ENCODE measurements at places on chromosomes 12 and 14.

GRCh38 chr14:81206115-81206514, 14.6 kb downstream of the GTF2A1 start:
- DNase-seq: no peak

GRCh38 chr12:15829255-15829654, 40.1 kb upstream of the EPS8 start:
- no peak for DNase-seq

- DNase-seq: no peak
Measured at GRCh38 chr12:119770146-119770545, 102.2 kb downstream of the PRKAB1 start.

- DNase-seq: no peak
Measured at GRCh38 chr12:116127859-116128258, 149.6 kb downstream of the MED13L start.

GRCh38 chr14:35140718-35141581, 18.6 kb downstream of the PRORP start:
- peak; percentile 32 for DNase-seq
